ENCODE measurements at places on chromosomes 3 and 15. TPM values are rescaled to one million over a fixed set of nuclear protein-coding genes. Genes with fewer than 3 reads are reported as not detected.

GRCh38 chr3:119570229-119570628 lies 9.1 kb upstream of the ADPRH start:
- H3K4me3 ChIP-seq, result no peak overlapping the region
- H3K4me1 ChIP-seq, result no peaks in the 10 kb centered on the region
- H3K27ac ChIP-seq, result no peak overlapping the region
- H3K27me3 ChIP-seq, result no peaks in the 10 kb centered on the region
- no peak for DNase-seq

- no peaks in the 10 kb centered on the region for H3K4me1 ChIP-seq
- H3K27ac ChIP-seq, result no peak overlapping the region
- no peak overlapping the region for H3K4me3 ChIP-seq
- no peaks in the 10 kb centered on the region for H3K36me3 ChIP-seq
- no peak for DNase-seq
- H3K27me3 ChIP-seq, result no peaks in the 10 kb centered on the region
These were observed 662.9 kb upstream of the TBL1XR1 start for GRCh38 chr3:177860184-177860583.

DNA sequence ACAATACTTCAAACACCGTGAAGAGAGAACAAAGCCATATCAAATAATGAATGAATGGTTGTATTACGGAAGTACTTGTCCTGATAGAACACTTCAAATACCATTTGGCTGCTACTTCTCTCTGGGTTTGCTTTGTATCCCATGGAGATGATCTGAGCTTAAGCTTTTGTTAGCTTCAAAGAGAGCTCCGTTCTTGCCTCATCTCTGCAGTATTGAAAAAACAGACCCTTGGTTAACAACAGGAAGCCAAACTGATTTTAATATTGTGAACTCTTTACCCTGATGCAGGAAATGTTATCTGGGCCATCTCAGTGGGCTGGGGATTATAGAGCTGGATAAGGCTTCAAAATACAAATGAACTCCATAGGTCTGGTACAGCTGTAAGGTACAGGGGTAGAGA lies 101.0 kb downstream of the CHL1 start:
- H3K27me3 ChIP-seq, result no peaks in the 10 kb centered on the region
- DNase-seq, result no peak
- H3K4me3 ChIP-seq, result no peak overlapping the region
- H3K27ac ChIP-seq, result no peak overlapping the region

GRCh38 chr3:147418808-147419701 lies 9.9 kb downstream of the ZIC1 start:
- H3K4me3 ChIP-seq, result no peak overlapping the region
- no peak overlapping the region for H3K27ac ChIP-seq
- DNase-seq, result peak; percentile 53
- H3K36me3 ChIP-seq, result no peaks in the 10 kb centered on the region
- H3K4me1 ChIP-seq, result peaks cover 4% of the 10 kb centered on the region

DNA sequence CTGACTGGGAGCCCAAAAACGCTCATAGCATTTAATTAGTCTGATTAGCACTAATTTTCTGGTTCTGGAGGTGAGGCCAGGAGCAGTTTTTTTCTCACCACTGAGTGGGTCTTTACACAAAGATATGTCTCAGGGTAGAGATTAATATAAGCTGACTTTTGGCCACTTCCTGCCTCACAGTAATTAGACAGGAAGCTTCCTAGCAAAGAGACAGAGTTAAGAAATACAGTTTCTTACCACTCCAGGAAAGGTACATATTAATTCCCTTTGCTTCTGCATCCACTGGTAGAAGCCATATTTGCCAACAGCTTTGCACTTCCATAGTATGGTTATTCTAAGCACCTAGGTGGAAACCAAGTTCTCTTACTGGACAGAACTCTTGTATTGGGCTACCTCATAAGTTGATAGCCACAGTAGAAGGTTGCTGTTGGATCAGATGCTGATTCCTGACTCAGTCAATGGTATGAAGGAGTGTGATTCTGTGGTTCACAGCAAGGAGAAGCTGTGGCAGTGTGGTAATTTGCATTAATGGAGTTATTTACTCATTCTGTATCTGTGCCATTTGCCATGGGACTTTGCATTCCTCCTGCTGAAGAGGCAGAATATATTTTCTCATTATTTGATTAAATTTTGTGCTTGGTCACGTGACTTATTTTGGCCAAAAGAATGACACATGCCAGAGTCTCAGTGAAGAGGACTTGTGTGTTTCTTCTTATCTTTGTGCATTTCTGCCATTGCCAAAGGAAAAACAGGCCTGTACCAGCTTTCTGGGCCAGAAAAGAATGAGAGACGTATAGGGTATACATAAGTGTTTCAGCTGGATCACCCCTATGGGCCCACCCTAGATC lies 17.5 kb upstream of the ZBTB20 start:
- H3K4me1 ChIP-seq, result no peaks in the 10 kb centered on the region
- H3K27me3 ChIP-seq, result no peaks in the 10 kb centered on the region
- H3K27ac ChIP-seq, result no peak overlapping the region
- no peaks in the 10 kb centered on the region for H3K36me3 ChIP-seq
- no peak for DNase-seq

DNA sequence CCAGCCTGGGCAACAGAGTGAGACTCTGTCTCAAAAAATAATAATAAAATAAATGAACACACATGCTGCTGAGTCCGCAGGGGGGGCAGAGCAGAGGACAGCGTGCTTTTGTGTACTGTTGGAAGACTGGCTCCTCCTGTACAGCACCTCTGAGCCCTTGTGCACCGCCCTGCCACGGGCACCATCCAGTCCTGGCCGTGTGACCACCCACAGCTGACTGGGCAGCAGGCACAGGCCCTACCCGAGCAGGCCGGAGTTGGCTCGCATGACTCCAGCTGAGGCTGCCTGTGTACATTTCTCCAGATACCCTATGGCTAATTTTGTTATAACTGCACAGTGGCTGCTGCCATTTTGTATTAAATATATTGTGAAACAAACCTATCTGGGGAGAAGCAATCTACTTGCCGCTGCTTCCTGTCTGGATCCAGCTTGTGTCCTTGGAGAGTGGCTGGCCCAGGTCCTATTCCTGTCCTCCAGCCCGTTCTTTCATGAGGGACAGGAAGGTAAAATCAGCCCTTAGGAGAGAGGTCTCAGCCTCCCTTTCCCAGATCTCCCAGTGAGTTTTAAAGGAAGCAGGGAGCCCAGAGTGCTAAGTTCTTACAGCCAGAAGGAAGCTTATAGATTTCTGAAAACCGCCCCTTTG lies 14.6 kb downstream of the IVD start:
- peaks cover 14% of the 10 kb centered on the region for H3K4me1 ChIP-seq
- no peak overlapping the region for H3K4me3 ChIP-seq
- no peaks in the 10 kb centered on the region for H3K27me3 ChIP-seq

Gene CFAP161
- 0.65 TPM for total RNA-seq

GRCh38 chr3:52983828-52984227 lies 62.0 kb downstream of the SFMBT1 start:
- no peak overlapping the region for H3K27ac ChIP-seq
- H3K4me3 ChIP-seq, result no peak overlapping the region
- no peak for DNase-seq
- no peaks in the 10 kb centered on the region for H3K4me1 ChIP-seq

DNA sequence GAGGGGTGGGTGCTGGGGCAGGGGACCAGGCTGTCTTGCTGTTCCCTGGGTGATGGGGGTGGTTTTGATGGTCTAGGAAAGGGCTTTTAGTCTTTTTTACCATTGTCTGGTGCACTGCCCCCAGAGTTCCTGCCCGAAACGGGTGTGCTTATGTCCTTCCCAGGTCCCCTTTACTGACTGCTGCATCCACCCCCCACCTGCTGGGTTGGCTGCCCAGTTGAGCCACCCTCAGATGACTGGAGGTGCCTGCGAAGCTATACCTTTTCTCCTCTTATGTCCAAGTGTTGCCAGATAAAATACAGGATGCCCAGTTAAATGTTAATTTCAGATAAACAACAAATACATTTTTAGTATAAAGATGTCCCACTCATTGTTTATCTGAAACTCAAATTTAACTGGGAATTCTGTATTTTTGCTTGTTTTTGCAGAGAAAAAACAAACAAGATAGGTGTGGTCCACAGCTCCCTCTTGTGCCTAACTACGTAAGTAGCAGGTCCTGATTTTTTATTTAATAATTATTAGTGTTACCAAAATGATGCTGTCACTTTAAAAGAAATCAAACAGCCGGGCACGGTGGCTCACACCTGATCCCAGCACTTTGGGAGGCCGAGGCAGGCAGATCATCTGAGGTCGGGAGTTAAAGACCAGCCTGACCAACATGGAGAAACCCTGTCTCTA lies 6.1 kb upstream of the RPP14 start:
- H3K36me3 ChIP-seq, result no peaks in the 10 kb centered on the region
- no peak for DNase-seq
- no peak overlapping the region for H3K27ac ChIP-seq
- no peaks in the 10 kb centered on the region for H3K27me3 ChIP-seq
- H3K4me1 ChIP-seq, result no peaks in the 10 kb centered on the region

Gene UBAP1L
- 6.0 TPM for total RNA-seq

DNA sequence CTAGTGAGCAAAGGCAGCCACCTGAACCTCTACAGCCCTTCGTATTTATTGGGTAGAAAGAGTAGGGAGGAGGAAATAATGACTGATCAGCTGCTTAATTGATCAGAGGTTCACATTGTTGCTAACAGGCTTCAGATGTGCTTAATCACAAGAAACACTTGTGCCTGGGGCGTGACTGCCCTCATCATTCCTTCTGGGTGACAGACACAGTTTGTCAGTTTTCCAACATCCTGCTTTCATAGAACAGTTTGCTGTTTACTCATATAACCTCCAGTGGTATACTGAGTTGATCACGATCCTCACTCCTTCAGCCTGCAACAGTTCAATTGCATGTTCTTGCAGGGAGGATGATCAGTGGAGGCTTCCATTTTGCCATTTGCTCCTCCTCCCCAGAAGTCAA lies 13.6 kb upstream of the CASR start:
- H3K36me3 ChIP-seq, result no peaks in the 10 kb centered on the region
- no peak overlapping the region for H3K27ac ChIP-seq
- DNase-seq, result no peak
- no peaks in the 10 kb centered on the region for H3K27me3 ChIP-seq
- H3K4me3 ChIP-seq, result no peak overlapping the region

GRCh38 chr15:89833966-89834365 lies 19.3 kb upstream of the ANPEP start:
- no peaks in the 10 kb centered on the region for H3K27me3 ChIP-seq
- no peaks in the 10 kb centered on the region for H3K36me3 ChIP-seq
- H3K4me3 ChIP-seq, result no peak overlapping the region
- H3K4me1 ChIP-seq, result no peaks in the 10 kb centered on the region
- DNase-seq, result no peak
- H3K27ac ChIP-seq, result no peak overlapping the region

Gene APBA2
- total RNA-seq, result 1.1 TPM

DNA sequence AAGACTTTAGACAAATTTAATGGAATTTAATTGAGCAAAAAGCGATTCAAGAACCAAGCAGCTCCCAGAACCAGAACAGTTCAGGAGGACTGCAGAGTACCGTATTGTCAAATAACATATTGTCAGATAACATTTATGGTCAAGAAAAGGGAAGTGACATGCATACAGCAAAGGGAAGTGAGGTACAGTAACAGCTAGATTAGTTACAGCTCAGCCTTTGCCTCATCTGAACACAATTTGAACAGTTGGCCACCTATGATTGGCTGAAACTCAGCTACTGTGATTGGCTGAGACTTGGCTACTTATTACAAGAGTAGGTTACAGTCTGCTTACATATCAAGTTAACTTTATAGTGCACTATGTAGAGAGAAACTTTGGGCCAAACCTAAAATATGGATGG lies 21.9 kb downstream of the ZFAND6 start:
- no peaks in the 10 kb centered on the region for H3K36me3 ChIP-seq
- no peaks in the 10 kb centered on the region for H3K27me3 ChIP-seq
- no peaks in the 10 kb centered on the region for H3K4me1 ChIP-seq
- H3K4me3 ChIP-seq, result no peak overlapping the region
- DNase-seq, result no peak

Gene SERPINI1
- total RNA-seq, result 1.8 TPM

Gene GUCA1C
- total RNA-seq, result not detected

DNA sequence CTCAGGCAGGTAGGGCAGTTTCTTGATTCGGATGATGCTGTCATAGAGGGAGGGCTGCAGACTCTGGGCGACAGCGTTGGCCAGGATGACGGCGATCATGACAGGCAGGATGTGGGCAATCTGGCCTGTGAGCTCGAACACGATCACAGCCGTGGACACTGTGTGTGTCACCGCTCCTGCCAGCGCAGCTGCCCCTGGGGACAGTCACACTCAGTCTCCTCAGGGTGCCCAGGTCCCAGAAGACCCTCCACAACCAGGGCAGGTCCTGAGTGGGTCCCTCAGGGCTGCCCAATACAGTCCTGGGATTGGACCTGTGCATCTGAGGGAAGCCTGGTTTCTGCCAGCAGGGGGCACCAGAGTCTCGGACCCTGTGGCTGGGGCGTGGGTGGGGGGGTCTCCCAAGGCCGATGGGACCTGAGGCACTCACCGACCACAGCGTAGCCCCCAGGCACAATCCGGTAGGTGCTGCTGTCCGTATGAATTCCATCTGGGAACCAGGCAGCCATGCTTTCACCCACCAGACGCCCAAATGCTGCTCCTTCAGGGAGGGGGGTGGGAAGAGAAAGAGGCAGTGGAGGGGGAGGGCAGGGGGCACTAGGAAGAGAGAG lies 7.2 kb downstream of the CLCN2 start:
- no peak overlapping the region for H3K27ac ChIP-seq
- no peak overlapping the region for H3K4me3 ChIP-seq
- H3K36me3 ChIP-seq, result no peaks in the 10 kb centered on the region
- H3K4me1 ChIP-seq, result peaks cover 13% of the 10 kb centered on the region
- no peak for DNase-seq

Gene CASR
- 2.6 TPM for total RNA-seq

GRCh38 chr3:58223855-58224254 lies 13.1 kb upstream of the DNASE1L3 start:
- no peaks in the 10 kb centered on the region for H3K36me3 ChIP-seq
- DNase-seq, result no peak
- H3K27ac ChIP-seq, result no peak overlapping the region
- no peak overlapping the region for H3K4me3 ChIP-seq
- H3K27me3 ChIP-seq, result no peaks in the 10 kb centered on the region
- no peaks in the 10 kb centered on the region for H3K4me1 ChIP-seq

Gene GREM1
- total RNA-seq, result not detected

GRCh38 chr15:21270474-21270873 lies 169.8 kb downstream of the POTEB3 start:
- H3K36me3 ChIP-seq, result no peaks in the 10 kb centered on the region
- DNase-seq, result no peak
- H3K27me3 ChIP-seq, result no peaks in the 10 kb centered on the region
- H3K4me3 ChIP-seq, result no peak overlapping the region
- no peak overlapping the region for H3K27ac ChIP-seq

Gene STRIT1
- total RNA-seq, result not detected

- no peak for DNase-seq
- H3K4me1 ChIP-seq, result peaks cover 2% of the 10 kb centered on the region
- no peaks in the 10 kb centered on the region for H3K36me3 ChIP-seq
- H3K27me3 ChIP-seq, result no peaks in the 10 kb centered on the region
- H3K4me3 ChIP-seq, result no peak overlapping the region
These were observed 70.7 kb downstream of the C3orf70 start for GRCh38 chr3:185082149-185082548.

Gene UACA
- total RNA-seq, result 40.7 TPM
